ENCODE measurements at places on chromosomes 2 and 18.

- DNase-seq = no peak
Observed at GRCh38 chr2:179059026-179059700, 9.2 kb upstream of the CCDC141 start.

DNA sequence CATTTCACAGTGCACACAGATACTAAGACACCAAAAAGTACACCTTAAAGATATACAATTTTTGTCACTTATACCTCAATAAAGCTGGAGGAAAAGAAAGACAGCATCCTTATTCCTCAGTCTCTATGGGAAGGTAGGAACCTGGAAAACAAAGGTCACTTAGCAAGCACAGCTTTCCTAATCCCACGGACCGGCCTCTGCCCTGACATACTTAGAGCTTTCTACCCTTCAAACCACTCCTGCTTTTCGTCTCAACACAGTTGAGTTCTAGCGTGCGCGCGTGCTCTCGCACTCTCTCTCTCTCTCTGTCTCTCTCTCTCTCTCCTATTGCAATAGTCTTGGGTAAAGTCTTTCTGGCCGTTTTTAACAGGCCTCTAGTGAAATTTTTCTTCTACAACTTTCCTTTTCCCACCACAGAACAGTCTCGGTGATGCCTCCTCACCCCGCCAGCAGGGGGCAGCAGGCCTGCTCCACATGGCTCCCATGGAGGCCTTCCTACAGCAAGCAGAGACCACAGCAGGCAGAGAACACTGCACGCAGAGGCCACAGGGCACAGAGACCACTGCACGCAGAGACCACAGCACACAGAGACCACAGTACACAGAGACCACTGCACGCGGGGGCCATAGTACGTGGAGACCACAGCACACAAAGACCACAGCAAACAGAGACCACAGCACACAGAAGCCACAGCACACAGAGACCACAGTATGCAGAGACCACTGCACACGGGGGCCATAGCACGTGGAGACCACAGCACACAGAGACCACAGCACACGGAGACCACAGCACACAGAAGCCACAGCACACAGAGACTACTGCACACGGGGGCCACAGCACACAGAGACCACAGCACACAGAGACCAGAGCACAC is 106.9 kb downstream of the FBXO15 start:
- DNase-seq = no peak

GRCh38 chr2:160741815-160742214 is 248.2 kb upstream of the RBMS1 start:
- no peak for DNase-seq

- no peak for DNase-seq
Observed at GRCh38 chr2:113173542-113174375, at the start of gene PSD4. TSS of gene PSD4 (plus strand) at chr2:113173971. CDS start at chr2:113182457, 8,486 bp downstream.

GRCh38 chr2:70078384-70078783 is 8.9 kb upstream of the PCBP1 start:
- DNase-seq = no peak

- no peak for DNase-seq
Observed at GRCh38 chr2:177448031-177448430, 55.5 kb downstream of the AGPS start.

- no peak for DNase-seq
Observed at GRCh38 chr18:65943268-65943667, 192.5 kb downstream of the CDH7 start.

DNA sequence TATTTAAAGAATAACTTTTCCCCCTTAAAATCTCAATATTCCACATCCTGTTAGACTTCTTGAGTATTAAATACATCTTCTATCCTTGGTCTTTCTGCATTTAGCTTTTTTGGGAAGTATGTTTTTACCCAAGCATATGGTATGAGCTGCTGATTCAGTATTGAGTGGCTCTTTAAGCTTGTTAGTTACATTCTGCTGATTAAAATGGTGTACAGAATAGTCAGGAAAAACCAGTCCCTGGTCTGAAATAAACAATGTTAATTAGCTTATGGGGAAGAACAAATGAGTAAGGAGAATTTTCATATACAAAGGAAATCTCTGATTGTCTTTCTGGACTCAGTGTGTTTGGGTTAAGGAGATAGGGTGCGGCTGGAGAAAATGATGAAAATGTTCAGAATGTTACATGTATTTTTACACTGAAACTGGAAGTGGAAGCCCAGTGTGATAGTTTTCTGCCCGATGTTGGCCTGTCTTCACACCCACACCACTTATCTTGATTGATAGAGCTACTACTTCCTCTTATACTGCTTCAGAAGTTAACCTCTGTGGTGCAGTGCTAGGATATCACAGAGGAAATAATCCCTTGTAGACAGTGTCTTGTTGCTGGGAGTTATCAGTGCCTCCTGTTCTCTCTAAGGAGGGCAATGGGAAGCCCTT is 84.0 kb downstream of the MSH2 start:
- DNase-seq = no peak

DNA sequence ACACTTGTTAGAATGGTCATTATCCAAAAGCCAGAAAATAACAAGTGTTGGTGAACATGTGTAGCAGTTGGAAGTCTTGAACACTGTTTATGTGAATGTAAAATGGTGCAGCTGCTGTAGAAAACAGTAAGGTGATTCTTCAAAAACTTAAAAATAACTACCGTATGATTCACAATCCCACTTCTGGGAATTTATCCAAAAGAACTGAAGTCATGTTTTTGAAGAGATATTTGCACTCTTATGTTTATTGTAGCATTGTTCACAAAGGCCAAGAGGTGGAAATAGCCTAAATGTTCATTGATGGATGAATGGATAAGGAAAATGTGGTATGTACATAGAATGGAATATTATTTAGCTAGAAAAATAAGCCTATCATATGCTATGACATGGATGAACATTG is 6.3 kb upstream of the SPP2 start:
- DNase-seq = no peak

DNA sequence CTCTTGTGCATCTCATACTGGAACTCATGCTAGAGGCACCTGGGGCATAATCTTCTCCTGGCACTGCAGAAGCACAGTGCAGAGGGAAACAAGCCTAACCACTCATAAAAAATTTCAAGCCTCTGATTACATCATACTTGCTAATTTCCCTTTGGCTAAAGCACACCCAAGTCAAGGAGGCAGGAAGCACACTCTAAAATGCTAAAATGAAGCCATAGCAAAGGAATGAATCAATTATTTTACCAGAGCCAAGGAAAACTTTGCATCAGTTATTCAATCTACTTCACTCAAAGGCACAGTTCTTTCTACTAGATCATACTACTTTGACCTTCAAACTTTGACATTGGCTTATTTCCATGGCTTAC is 79.6 kb upstream of the SPOPL start:
- no peak for DNase-seq

DNA sequence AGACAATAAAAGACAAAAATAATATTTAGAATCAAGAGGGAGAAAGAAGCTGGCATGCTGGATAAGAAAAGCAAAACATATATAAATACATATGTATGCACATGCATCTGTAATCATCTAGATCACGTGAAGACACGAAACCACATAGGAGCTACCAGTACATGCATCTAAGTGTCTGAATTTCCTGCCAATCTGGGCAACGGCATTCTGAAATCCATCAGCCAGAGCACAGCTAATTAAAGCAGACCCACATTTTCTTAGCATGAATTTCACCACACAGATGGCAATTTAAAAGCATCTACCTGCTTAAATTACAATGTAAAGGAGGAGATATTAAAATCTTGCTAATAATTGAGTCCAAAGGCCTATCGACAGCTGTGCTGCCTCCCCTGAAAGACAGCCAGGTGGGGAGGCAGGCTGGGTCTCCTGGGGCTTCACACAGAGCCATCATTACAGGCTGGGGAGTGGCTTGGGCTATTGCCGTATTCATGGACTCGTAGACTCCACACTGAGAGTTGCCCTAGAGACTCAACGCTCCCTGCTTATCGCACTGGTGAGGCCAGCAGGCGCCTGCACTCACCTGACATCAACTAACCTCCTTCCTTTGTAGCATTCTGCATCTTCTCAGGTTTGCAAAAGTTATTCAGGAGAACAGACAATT is 272.5 kb upstream of the PXDN start:
- peak; percentile 98 for DNase-seq

DNA sequence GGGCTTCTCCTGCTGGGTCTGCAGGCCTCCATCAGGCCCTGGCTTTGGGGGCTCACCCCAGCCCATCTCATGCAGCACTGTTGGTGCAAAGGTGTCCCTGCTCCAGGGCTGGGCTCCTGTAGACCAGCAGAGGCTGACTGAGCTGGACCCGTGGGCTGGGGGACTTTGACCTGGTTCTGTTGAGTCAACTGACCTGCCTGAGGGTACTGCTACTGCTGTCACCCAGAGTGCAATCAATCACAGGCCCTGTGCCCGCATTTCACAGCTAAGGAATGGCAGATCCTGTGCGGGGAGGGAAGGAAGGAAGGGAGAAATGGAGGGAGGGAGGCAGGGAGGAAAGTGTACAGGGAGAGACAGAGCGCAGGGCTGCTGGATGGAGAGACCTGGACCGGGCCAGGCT is 136.8 kb downstream of the TPO start:
- DNase-seq = no peak

DNA sequence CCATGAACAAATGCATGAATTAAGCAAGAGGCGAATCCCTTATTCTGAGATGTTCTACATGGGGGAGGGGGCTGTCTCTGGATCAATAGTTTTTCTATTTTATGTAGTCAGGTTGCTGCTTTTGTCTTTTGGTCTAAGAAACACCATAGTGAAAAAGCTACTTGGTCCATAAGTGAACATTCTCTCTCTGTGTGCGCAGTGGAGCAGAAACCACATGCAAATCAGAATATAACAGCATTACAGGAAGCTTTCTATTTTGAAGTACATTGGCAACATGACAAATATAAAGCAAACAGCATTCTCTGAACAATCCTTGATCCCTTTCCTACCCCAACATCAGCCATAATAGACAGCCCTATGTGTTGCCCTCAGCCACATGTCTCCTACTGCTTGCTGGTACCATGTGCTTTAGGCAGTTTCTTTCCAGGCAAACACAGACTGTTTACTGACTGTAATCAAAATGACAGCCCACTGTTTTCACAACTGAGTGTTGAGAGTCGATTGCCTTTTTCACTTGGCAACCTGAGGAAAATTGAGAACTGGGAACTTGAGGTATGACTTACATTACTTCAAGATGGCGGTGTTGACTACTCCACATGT is 10.6 kb downstream of the SCN3A start:
- no peak for DNase-seq

- no peak for DNase-seq
Observed at GRCh38 chr2:120463527-120463926, 117.6 kb downstream of the INHBB start.

DNA sequence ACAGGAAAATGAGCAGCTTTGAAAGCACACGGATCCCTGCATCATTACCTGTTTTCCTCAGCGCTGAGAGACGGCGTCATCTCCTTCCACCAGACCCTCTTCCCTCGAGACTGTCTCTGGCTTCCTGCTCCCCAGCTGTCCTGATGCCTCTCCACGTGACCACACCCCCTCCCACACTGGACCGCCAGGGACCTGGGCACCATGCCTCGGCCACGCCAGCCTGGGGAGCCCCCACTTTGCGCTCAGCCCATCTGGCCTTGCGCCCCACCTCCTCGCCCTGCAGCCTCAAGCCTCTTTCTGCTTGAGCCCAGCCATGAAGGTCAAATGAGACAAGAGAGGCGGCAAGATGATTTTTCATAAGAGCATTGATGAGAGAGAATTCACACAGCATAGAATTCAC is 66.0 kb upstream of the ACKR3 start:
- DNase-seq = no peak
